ENCODE measurements at places on chromosomes 11 and 22.

DNA sequence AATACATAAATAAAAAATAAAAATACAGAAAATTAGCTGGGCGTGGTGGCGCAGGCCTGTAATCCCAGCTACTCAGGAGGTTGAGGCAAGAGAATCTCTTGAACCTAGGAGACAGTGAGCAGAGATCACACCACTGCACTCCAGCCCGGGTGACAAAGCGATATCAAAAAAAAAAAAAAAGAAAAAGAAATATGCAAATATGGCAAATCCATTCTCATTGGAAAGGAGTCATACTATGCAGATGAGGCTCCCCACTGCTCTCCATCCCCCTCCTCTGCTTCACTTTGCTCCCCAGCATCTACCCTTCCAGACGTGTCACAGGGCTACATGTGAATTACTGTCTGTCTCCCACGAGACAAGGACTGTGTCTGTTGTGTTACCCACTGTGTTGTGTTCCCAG, 36.3 kb upstream of the PDGFB start:
- no peak for DNase-seq

DNA sequence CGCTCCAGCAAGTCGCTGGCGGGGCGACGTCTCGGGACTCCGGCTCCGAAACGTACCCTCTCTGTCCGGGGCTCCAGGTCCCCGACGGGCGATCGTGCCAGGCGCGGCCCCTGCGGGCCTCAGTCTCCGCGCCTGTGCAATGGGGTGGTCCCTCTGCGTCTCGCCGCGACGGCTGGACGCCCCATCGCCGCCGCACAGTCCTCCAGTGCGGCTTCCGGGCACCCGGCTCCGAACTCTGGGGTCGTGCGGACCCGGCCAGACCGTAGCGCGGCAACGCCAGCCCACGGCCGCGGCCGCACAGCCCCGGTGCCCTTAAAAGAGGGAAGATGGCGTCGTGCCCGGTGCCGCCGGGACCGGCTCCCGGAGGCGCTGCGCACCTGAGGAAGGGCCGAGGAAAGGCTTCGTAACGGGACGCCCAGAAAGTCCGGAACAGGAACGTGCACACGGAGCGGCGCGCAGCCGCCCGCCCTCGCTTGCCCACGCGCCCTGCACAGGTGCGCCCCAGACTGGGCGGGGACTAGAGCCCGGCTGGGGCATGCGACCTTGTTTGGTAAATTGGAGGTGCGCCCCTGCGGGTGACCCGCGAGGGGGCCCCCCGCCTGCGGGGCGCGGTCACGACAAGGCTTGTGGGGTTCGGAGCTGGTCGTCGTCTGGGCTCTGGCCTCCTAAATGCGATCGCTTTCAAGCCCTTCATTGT, 525 bp downstream of the BIK start:
- no peak for DNase-seq

- DNase-seq: no peak
Measured at GRCh38 chr22:27937453-27937852, 18.4 kb upstream of the PITPNB start.

DNA sequence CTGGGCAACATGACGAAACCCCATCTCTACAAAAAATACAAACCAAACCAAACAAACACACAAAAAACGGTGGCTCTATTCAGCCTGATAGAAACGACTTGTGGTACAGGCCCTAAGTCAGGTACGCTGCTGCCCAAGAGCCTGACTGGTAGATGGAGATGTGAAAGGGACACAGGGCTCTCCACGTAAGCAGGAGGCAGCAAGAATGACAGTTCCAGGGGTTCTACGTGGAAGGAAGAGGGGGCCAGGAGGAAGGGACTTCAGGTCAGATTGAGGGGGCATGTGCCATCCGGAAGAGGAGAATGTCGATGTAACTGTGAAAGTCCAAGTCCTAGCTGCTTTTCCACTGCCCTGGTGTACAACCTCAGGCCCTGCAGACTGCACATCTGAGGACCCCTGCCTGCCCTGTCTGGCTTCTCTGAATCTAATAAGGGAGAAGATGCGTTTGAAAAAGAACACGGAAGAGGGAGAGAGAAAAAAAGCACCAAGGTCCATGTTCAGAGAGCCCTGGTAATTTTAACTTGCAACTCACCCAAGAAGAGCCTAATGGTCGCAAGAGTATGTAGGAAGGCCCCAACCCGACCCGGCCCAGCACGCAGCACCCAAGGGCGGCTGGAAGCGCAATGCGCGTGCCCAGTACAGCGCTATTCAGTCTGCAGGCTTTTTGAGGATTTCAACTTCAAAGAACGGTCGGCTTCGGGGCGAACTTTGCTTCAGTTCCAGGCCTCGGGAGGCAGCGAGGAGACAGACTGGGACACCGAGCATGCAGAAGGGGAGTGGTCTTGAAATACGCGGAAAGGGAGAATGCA, 909 bp upstream of the ZNRD2 start:
- DNase-seq: no peak

DNA sequence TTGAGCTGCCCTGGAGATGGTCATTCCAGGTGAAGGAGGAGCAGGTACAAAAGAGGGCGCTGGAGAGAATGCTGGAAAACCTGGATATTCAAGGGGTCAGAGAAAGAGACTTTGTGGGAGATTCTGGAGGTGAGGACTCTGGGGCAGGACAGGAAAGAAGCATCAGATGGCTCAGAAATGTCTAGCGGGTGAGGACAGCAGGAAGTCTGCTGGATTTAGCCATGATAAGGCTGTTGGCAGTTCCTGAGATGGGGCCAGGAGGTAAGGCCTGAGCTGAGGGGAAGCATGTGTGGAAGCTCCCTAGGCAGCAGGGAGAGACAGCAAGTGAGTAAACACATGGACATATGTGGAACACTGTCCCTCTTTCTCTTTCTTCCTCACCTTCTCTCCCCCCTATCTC, 1.5 kb downstream of the UPB1 start:
- DNase-seq: no peak

GRCh38 chr11:64255135-64256128, 4.1 kb downstream of the PLCB3 start:
- no peak for DNase-seq

GRCh38 chr11:87961606-87962005, 213.6 kb downstream of the RAB38 start:
- no peak for DNase-seq

DNA sequence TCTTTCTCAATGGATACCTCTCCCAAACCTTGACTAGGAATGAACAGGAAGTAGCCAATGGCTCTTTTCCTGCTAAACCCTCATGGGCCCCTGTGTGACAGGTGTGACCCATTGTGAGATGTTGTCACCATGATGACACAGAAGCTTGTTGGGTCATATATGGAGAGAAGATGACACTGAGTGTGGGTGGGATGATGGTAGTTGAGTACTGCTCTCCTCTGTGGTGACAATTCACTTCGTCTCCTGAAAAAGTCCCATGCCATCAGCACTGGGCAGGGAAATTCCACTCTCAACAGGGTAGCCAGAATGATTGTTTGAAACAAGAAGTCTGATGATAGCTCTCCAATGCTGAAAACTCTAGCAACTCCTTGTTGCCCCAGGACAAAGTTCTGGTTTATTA, 94.0 kb upstream of the SEZ6L start:
- DNase-seq: no peak

DNA sequence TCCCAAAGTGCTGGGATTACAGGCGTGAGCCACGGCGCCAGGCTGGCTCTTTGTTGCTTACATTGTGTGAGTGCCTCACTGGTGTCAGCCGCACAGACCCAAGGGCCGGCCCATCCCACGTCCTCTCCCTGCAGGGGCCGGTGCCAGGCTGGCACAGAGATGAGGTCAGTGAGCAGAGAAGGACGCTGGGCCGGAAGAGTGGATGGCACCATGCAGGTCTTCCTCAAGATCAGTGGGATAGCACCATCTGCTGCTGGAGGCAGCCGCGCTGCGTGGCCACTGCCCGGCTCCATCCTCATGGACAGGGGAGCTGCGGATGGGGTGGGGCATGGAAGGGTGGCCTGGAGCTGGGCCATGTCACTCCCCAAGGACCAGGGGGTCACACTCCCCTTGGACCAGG, 22.0 kb upstream of the FGF4 start:
- DNase-seq: no peak

GRCh38 chr22:43012390-43012789, 2.6 kb downstream of the PACSIN2 start:
- DNase-seq: no peak

DNA sequence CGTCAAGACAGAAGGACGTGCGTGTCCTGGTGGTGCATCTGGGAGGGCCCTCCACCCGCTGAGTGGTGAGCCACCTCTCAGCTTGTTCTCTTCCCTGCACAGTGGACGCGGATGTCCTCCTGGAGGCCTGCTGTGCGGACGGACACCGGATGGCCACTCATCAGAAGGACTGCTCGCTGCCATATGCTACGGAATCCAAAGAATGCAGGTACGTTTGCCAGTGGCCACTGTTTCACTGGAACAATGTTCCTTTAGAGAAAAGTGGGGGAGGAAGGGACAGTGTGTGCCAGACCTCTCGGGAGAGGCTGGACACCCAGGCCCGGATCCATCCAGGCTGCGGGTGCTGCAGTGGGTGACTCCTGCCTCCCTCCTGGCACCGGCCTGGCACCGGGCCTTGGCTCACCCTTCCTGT, 15.9 kb downstream of the FBLN1 start:
- DNase-seq: no peak

DNA sequence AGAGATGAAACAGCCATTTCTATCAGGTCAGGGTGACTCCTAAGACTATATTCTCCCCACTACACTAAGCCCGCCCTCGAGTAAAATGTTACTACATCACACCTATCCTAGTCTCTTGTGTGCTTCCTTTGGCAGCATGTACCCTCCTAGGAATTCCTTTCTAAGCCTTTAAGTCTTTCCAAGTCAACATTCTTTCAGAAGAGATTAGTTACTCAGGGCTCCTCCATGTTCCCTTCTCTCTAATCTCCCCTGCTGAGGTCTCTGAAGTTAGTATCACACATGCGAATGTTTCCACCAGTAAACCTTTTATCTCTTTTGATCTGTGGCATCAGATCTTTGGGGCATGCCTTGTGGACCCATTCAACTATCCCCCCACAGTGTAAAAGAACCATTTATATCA, 873.7 kb upstream of the FAT3 start:
- no peak for DNase-seq

DNA sequence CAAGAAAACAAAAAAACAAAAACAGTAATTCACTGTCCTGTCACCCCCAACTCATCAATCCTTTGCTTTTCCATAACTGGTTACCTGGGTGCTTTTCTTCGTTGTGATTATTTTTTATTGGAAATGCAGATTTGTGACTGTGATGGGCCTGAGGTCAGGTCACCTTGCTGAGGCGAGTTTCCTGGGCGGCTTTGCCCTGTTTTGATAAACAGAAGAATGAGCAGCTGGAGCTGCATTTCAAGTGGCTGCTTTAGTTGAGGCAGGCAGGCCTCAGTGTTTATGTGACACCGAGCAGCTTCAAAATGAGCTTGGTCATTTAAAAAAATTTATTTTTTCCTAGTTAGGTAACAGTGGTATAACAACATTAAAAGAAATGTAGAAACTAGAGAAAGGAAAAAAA, 22.2 kb downstream of the PTPRJ start:
- no peak for DNase-seq

DNA sequence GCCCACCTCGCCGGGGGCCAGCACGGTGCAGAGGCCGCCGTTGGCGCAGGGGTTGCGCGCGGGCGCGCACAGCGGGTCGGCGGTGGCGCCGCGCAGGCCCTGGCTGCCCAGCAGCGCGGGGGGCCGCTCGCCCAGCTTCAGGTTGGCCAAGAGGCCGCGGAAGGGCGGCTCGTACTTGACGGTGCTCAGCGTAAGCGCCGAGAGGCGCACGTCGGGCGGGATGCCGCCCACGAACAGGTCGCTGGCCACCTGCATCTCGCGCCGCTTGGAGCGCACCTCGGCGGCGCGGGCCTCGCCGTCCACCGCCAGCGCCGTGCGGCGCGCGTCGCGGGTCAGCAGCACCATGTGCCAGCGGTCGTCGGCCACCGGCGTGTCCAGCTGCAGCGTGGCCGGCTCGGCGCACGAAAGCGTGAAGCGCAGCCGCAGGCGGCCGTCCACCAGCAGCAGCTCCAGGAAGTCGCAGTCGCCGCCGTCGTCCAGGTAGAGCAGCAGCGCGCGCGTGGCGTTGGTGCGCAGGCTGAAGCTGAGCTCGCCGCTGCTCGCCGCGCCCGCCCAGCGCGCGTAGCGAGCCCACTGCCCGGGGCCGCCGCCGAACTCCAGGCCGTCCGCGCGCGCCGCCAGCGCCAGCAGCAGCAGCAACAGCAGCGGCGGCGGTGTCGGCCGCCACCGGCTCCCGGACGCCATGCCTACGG, 9.8 kb downstream of the NRXN2 start:
- no peak for DNase-seq

- DNase-seq: no peak
Measured at GRCh38 chr11:78221396-78222315, 32.9 kb downstream of the USP35 start.

- DNase-seq: no peak
Measured at GRCh38 chr22:48976556-48977535, 850.8 kb downstream of the BRD1 start.

- no peak for DNase-seq
Measured at GRCh38 chr11:64198511-64198910, 8.0 kb upstream of the FERMT3 start.

DNA sequence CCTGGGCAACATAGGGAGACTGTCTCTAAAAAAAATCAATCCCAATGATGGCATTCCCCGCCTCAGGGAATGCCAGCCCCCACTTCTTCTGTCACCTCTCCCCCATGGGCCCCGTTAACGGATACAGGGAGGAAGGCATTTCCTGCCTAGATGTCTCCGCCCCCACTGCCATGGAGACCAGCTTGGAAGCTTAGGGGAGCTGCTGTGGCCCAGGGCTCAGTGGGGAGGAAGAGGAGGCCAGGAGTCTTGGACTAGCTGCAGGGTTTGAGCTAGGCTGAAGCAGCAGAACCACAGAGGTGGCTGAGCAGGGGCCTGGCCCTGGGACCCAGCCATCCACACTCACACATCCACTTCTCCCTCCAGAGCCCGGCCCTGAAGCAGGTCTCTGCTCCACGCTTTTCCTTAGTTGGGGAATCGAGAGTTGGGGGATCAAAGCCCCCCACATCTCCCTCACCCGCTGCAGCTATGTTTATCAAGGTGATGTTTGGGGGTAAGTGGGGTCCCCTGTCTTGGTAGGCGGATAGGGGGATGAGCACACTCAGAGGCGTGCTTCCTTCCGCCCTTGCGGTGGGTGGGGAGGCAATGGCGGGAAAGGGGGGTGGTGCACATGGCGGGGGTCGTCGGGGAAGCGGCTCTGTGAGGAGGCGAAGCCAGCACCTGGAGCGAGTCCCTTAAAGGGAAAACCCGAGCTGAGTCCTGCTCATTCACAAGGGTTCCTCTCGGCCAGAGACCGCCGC, at the start of gene C22orf15:
TSS of gene C22orf15 (plus strand) at position 149 of the 737 bp plus-strand sequence. CDS start at position 466, 317 bp downstream.
- DNase-seq: no peak

DNA sequence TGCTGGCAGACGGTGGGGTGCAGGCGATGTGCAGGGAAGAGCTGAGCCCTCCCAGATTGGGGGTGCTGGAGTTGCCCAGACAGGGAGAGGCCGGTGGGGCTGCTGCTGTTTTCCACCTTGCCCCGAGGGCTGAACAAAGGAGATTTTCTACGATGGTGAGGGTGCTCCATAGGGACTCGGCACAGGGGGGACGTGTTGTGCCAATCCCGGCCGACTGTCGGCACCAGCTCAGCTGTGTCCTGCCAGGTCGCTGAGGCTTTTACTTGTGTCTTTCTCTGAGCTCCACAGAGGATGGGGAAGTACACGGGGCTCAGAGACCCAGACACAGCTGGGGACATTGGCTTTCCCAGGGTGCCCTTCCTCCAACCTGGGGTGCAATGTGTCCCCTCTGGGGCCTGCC, 816.8 kb downstream of the BRD1 start:
- no peak for DNase-seq

Measured in stimulated activated CD8-positive, alpha-beta memory T cell treated with anti-CD3 and anti-CD28 coated beads, Interleukin-4, amount 100 ng/mL, for 1 hour (primary cell).